ENCODE measurements at places on chromosomes 3 and 15.

GRCh38 chr3:64828276-64828675 is 140.5 kb upstream of the ADAMTS9 start:
- DNase-seq: no peak

DNA sequence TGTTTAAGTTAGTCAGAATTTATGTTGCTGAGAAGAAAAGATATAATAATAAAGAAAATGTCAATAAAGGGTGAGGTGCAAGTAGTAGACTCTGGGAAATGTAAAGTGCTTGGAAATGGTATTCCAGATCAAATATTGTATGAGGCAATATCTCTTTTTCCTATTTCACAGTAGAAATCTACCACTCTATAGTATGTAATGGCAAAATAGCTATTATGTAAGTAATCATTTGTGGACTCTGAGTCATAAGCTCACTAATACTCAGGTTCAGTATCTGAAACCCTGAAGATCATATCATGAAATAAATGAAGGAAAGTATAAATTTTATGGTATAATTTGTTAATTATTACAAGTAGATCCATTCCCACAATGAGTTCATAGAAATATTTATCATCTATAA is 322.1 kb downstream of the PYDC2 start:
- peak; percentile 36 for DNase-seq

DNA sequence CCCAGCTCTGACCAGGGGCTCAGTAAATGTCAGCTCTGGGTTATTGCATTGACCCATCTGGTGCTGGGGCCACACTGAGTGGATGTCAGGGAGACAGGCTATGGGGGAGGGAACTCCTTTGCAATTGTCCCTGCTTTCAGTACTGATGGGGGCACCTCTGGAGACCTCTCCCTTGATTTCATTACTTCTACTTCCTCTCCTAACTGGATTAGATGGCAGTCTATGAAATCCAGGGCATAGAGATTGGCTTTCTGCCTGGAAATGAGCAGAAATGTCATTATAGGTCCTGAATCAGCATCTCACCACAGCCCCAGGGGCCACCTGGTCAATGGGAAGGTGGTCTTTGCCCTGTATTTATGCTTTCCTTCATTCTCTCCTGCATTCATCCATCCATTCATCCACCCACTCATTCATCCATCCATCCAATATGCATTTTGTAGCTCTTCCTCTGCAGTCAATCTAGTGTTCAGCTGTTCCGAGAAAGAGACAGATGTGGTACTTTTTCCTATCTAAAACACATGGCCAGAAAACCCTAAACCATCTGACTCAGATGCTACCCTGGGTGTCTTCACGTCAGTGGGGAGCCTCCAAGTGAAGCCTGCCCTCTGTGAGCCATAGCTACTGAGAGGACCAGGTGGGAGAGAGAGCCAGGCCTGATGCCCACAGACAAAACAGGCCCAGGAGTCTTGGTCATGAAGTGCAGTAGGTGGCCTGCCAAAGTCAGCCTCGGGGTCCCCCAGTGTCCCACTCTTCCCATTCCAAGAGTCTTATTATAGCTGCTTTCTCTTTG is 57.1 kb downstream of the CCDC33 start:
- DNase-seq: no peak

DNA sequence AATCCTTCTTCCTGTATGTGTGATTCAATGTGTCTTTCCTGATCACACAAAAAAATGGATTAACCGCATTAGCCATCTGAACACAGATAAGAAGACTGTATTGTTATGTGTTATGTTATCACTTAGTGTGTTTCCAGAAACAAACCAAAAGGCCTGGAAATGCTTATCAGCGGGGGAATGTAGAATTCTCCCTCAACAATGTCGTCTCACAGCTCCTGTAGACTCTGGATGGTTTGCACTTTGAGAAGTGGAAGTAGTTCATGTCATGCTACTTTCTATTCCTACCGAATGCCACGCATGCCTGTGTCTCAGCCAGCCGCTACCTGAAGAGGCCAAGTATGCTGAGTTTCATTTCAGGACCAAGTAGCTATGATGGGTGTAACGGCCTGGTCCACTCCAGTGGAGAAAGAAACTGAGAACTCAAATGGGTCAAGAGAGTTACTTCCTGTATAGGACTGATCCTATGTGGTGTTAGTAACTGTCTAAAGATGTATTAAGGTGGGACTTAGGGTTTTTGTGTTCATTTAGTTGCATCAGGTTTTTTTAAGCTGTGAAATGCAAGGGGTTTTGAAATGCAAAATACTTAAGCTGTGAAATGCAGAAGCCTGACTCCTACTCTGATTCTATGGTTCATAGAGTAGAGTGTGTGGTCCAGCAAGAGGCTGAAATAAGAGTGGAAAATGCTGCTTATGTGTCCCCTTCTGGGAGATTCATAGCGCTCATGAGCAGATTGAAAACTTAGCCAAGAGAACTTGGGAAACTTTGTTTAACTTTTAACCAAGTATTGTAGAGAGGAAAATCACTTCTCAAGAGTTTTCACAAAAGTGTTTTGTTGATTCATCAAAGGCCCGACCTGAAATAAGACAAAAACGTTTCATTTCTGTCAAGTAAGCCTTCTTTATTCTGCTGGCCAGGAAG is 118.5 kb upstream of the LMOD3 start:
- DNase-seq: peak; percentile 58

DNA sequence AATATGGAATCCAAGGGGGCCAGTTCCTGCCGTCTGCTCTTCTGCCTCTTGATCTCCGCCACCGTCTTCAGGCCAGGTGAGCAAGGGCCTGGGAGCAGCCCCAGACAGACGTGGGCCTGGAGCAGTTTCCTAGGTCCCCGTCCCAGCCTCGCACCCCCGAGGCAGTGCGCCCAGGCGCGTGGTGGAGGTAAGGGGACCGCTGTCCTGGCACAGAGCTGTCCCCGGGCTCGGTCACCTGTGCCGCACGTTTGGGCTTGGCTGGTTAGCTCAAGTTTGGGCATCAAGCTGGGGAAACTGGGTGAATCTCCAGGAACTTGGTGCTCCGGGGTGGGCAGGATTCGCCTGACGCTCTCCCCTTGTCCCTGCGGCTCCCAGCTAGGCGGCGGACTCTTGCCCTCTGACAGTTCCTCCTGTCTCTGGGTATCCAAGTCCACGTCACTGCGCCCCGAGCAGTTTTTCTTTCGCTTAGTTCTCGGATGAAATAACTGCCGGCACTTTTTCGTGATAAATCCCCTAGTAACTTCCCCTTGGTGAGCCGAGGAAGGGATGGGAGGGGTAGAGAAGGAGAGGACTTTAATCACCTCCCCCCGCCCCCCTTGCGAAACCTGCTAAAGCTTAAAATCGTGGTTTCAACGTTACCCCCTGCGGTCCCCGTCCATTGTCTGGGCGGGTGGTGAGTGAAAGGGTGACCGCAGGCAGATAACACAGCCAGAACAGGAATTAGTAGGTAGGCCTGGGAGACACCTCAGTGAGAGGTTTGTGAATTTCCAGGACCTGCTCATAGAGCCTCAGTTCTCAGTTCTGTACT is 901 bp downstream of the ALCAM start:
- peak; percentile 91 for DNase-seq

- DNase-seq: no peak
Observed at GRCh38 chr3:125694761-125695294, 99.5 kb upstream of the OSBPL11 start.

GRCh38 chr3:173869766-173870165 is 472.2 kb downstream of the NLGN1 start:
- no peak for DNase-seq

GRCh38 chr3:111717601-111718000 is 122.5 kb upstream of the ZBED2 start:
- peak; percentile 60 for DNase-seq

DNA sequence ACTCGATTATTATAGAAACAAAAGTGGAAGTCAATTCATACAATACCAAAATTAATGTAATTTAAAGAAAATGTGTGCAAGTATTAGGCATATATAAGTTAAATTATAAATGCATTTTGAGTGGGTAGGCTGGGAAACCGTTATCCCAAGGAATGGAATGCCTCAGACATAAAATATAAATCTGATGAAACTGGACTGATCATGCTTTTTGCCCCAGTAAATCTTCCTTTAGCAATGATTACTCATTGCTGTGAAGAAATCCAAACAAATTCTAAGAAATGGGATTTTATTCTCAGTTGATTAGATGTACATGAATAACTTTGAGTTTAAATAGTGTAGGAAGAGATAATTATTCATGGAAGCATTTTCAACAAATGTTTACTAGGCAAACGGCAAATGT is 185.5 kb upstream of the KCNMB2 start:
- no peak for DNase-seq

- DNase-seq: no peak
Observed at GRCh38 chr3:62237286-62237948, 135.9 kb downstream of the FEZF2 start.

Measured in NCI-H226 (cell line).